Stromal cell of bone marrow (primary cell): ENCODE measurements at places on chromosomes 12 and 14.

DNA sequence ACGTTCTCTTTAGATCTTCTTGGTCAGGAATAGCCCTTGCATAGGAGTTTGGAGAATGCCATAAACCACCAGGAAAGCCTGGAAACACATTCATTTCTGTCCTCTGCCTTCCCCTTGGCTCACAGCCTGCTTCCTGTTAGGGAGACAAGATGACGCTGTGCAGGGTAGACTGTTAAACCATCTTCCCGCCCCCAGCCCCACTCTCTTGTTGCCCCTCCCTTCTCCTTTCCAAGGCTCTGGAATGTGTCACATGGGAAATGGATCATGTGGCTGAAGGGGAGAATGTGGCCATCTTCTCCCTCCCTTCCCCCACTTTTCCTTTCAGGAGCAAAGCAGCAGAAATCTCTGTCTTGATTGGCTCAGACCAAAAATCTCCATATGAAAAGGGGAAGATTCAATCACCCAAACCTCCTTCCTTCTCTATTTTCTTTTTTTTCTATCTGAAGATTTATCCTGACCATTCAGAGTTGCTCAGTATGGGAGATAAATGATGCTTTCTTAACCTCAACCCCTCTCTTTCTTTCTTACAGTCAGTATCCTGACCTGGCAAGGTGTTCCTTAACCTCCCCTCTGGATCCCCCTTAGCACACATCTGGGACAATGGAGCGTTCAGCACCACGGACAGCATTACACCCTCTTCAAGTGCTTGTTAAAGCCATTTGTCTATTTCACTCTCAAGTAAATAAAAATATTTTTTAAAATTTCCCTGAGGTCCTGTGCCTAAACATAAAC is 11.4 kb downstream of the GPR19 start:
- peak; percentile 26 for DNase-seq

DNA sequence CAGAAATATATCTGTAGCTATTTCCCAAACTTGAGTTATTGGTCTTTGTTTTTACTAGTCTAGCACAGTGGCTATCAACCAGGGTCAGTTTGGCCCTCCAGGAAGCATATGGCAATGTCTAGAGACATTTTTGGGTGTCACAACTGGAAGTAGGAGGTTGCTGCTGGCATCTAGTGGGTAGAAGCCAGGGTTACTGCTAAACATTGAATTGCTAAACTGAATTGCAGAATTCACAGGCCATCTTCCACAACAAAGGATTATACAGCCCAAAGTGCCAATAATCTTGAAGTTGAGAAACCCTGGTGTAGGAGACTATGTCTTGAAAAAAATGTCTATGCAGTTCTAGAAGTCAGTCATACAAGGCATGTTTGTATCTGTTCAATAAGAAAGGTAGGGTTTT is 27.7 kb downstream of the ARHGAP5 start:
- no peak for DNase-seq

DNA sequence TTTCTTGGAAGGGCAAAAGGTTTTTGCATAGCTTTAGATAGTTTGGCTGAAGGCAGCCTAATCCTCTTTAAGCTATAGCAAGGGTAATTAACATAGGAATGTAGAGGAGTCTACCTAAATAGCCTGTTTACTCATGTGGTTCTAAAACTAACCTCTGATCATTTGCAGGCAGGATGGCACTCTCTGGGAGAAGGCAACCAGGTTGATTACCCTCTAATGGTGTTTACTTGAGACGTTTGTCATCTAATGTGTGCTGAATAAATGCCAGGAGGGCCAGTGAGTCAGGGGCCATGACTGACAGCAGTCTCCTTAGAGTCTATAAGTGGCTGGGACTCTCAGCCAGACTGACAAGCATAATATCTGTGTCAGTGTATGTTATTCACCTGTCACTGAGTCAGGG is 286.4 kb downstream of the PCNX1 start:
- DNase-seq = no peak

DNA sequence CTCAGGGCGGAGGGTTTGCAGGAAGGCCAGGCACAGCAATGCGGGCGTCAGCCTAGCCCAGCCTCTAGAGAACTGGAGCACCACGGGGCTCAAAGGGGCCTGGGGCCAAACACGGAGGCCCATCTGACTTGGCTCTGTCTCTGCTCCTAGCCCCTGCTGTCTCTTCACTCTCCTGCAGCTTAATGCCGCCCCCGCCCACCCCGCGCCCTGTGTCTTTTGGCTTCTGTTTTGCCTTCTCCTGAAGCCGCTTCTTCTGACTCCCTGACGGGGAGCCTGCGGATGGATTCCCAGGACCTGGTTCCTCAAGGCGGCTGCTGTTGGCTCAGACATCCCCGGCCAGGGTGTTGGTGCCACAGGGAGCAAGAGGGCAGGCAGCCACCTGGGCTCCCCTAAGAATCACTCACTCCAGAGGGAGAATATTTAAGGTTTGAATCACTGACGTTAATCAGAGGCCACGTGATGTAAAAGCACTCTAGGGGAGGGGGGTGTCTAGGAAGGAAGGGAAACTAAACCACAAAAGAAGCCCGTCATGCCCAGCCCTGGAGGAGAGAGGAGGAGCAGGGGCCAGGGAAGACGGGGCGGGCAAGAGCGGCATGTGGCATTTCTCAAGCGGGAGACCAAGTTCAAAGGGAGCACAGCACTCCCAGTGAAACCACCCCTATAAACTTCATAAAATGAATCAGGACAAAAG is 36.9 kb upstream of the PRMT8 start:
- DNase-seq = peak; percentile 29

- peak; percentile 41 for DNase-seq
Observed at GRCh38 chr12:65810036-65810435, 14.2 kb upstream of the HMGA2 start.

DNA sequence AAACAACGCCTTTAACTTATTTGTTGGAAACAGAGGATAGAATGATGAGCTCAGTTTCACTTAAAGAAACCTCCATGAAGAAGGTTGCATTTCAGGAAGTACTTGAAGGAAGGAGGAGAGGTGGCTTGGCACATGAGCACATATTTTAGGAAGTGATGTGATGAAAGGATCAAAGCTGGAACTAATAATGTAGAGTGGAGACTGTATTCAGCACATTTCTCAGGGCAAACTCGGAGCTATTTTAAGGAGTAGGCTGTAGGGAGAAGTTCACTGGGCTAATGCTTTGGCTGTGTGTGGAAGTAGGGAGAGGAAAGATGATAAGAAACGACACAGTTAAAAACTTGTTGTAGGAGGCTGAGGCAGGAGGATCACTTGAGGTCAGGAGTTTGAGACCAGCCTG is 272.8 kb downstream of the AKAP6 start:
- DNase-seq = no peak

DNA sequence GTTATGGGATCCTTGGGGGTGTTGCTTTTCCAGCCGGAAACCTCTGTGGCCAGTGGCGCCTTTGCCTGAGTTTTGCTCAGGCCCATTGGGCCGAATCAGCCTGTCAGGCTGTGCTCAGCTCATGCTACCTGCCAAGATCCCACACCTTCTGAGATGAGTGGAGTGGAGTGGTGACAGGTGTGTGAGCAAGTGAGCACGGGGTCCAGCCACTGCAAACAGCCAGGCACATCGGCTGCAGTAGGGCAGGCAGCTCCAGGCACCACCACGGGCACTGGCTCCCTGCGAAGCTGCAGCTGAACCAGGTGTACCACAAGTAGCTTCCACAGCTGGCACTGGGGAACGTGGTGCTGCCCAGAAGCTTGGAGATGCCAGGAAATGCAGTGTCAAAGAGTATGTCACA is 21.1 kb upstream of the WDR89 start:
- no peak for DNase-seq

- DNase-seq = no peak
Observed at GRCh38 chr12:97751704-97752103, 289.1 kb downstream of the RMST start.

- DNase-seq = no peak
Observed at GRCh38 chr14:75566321-75566720, 12.1 kb upstream of the FLVCR2 start.

DNA sequence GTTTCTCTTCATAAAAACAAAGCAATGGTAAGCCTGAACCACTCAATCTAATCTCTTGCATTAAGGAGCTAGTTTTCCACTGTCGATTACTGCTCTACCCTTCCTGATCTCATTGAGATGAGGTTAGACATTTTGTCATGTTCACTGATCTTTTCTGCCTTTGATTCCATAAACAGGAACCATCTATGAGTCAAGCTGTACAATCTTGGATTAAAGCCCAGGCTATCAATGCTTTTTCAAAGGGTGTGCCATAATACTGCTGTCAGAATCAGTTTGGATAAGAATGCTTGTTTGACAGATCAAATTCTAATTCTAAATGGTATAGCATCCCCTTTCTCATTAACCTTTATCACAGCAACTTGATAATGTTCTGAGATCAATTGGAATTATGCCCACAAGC is 16.1 kb downstream of the GRIP1 start:
- peak; percentile 47 for DNase-seq

DNA sequence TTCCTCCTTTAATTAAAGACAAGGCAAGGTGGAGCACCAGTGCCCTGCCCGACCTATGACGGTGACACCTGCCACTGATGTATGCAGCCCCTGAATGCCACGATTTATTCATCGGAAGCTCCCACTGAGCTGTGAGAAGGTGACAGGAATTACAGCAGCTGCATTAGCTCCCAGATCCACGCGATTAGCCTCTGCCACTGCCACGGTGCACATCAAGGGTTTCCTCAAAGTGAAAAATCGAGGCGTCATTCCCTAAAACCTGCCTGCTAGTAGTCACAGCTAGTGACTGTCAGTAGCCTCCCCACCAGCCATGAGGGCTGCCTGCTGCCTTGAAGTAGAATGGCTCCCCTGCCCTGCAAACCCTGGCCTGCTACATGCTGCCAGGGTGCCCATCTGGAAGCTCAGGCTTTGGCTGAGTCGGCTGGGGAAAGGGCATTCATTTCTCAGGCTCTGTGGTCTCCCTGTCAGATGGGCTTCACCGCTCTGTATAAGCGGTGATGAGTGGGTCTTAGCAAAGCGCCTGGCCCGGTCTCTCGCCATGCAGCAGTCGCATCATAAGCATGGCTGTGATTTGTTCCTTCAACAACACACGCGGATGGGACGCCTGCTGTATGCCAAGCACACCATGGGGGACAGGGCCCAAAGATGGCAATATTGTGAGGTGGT is 8.2 kb upstream of the BCL11B start:
- no peak for DNase-seq

DNA sequence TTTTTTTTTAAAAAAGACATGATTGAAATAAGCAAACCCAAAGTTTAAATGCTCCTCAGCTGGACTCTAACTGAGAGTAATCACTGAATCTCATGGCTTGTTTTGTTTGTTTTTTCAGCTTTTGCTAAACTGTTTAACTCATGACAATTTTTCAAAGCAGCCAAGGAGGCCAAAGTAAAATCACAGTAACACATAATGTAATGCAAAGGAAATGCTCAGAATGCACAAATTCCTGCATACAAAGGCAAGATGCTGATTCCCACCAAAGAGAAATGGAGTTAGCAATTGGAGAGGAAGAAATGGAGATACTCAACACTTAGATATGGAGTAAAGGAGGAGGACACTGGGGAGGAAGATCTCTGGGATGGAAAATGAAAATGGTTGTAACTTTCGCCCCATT is 126.2 kb upstream of the SOX5 start:
- DNase-seq = no peak

- no peak for DNase-seq
Observed at GRCh38 chr12:19278407-19278806, 148.9 kb downstream of the PLEKHA5 start.

DNA sequence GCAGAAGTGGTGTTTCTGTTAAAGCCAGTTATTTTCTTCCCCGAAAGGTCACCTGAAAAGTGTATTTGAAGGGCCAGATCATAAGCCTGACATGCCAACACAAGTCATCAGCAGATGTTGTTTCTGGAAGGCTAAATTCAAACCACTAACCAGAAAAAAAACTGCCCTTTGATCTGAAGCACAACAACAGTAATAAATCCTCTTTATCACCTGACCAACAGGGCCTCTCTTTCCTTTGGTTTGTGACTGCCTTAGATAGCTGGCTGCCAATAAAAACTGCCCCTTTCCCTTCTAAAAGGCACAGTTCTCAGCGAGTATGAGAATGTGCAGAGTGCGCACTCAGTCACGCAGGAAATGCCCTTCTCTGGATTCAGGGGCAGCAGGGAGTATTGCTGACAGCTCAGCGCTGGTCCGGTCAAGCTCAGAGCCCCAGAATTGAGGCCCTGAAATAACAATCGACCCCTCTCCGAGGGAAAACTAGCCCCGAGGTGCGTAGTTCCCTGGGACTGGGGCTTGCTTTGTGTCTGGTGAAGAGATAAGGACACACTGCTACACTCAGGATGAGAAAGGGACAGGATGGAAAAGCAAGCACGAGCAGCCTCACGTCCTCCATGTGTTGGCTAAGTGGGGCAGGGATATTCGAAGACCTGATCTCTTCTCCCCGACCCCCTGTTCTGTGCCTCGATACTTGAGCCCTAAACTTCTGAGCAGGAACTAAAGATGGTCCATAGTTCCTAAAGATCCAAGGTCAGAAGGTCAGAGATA is 184.2 kb upstream of the GZMB start:
- peak; percentile 36 for DNase-seq

- no peak for DNase-seq
Observed at GRCh38 chr14:77142005-77142800, 612 bp upstream of the ZDHHC22 start.

DNA sequence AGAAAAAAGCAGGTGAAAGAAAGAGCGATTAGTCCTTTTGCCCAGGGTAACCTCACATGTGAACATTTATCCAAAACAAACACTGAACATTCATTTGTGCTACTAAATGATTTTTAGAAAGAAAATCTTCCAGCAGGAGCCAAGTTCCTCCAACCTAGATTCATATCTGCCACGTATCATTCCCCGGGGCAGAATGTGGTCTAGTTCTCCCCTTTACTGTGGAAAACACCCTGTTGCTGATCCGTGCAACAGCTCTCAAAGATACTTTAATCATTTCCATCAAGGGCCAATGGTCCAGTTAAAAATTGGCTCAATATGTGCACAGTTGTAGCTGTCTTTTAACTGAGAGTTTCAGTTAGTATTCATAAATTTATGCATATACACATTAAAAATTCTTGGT is 479.1 kb downstream of the ATP23 start:
- DNase-seq = peak; percentile 76

DNA sequence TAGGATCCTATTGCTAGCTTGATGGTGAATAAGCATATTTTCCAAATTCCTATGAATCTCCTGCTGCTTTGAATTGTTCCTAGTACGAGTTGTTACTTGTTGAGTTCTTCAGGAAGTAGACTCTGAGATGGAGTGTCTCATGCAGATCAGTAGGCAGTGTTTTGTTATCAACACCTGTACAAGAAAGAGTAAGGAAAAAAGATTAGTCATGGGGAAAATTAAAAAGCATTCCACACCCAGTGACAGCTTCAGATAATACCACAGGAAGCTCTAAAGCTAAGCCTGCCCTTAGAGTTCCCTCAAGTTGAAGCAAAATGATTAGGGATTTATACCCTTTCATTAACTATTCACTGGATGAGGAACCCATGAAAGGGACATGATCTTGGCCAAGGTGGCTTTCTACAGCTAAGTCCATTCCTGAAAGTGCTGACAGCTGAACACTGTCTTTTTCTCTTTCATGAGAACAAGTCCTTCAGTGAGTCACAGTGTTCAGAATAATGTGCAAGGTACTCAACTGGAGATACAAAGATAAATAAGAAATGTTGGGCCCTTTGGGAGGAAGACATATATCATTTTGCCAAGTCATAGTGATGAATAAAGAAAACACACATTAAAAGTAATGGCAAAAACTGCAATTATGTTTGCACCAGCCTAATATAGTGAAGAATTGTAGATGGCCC is 49.1 kb downstream of the CCER1 start:
- DNase-seq = no peak

GRCh38 chr14:101029668-101030290 is 126.3 kb upstream of the RTL1 start:
- no peak for DNase-seq
